Amniotic stem cell (primary cell): ENCODE measurements at places on chromosomes 16 and 17.

- DNase-seq = no peak
These were observed 41.0 kb upstream of the KSR1 start for GRCh38 chr17:27415120-27415795.

- no peak for DNase-seq
These were observed 32.5 kb downstream of the TMC5 start for GRCh38 chr16:19450186-19450585.

GRCh38 chr17:64009571-64010402, 10.6 kb downstream of the ICAM2 start:
- DNase-seq = no peak

- DNase-seq = no peak
These were observed 20.4 kb downstream of the MEAK7 start for GRCh38 chr16:84483882-84484565.

DNA sequence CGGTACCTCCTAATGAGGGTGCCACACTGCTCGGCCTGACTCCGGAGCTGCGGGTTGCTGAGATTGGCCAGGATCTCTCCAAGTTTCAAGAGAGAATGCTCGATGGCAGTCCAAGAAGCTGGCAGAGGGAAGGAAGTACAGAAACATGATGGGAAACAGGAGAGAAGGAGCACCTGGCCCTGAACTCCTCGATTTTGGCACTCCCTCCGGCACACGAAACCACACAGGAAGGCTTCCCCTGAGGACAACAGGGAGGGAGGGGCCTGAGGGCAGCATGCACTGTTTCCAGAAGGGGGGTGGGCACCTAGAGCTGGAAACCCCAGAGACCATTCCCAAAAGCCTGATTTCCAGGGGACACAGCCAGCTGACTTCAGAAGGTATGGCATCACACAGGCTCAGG, 18.1 kb downstream of the CSF3 start:
- no peak for DNase-seq
